T-helper 1 cell (primary cell): ENCODE measurements at places on chromosomes 1 and 21.
A peak's percentile ranks its signal among the peaks of the same experiment; 100 is the strongest.

DNA sequence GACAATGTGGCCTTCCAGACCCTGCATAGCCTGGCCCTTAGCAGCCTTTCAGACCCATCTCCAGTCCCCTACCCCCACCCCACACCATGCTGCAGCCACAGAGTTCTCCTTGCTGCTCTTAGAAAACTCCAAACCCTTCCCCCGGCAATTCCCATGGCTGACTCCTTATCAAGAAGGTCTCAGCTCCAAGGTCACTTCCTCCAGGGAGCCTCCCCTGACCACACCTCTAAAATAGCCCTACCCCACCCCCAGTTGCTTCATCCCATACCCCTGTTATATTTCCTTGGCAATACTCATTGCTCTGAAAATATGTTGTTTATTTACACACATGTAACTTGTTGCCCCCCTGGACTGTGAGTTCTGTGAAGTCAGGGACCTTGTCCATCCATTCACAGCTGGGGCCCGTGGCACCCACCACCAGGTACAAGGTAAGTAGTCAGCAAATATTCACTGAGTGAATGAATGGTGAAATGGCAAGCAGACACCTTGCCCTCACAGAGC, 4.3 kb upstream of the ADGRB2 start:
- no peak for DNase-seq

GRCh38 chr1:20029178-20029912, 40.6 kb upstream of the PLA2G5 start:
- DNase-seq: no peak

- no peak for DNase-seq
Observed at GRCh38 chr1:181141431-181141910, 53.0 kb downstream of the IER5 start.

DNA sequence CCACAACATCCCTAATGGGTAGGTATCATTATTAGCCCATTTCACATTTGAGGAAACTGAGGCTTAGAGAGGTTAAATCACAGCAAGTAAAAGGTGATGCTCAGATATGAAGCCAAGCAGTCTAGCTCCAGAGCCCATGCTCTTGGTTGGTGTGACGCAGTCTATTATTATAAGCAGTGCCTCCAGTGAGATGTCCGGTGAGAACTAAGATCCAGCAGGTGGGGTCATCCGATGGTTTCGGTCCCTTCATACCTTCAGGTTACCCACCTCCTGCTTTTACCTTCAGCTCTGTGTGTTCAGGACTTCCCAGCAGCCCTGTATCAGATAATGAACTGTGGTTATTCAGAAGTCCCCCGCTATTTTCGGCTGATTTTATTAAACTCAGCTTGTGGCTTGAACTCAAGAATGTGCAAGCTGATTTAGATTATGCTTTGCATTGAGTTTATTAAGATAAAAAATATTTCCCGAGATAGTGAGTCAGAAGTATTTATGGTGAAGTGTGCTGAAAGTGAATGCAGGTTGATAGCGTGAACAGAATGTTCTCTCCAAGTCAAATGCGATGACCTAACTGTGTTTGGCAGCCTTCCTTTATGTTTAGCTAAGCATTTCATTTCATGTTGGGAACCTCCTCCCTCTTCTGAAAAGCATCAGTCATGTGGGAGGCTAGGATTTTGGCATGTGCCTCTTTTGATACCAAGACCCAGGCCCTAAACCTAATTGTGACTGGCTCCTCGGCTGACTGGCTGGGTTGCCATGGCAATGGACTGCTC, 160.9 kb upstream of the UBE2U start:
- DNase-seq: no peak

DNA sequence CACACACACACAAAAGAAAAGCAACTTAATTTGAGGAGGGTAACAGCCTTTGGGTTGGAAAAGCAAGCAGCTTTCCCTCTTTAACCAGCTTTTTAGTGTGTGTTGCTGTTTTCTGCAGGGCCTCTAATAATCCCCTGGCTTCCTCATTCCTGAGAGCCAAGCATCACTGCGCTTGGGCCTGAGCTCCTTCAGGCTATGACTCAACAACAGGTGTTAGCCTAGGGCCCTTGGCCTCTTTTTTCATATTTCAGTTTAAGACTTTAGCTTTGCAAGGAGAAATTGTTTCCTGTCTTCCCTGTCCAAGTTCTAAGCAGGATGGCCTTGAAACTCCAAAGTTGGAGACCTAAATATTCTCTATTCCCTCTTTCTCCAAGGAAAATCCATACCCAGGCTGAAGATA, 26.2 kb upstream of the SNX27 start:
- DNase-seq: no peak

DNA sequence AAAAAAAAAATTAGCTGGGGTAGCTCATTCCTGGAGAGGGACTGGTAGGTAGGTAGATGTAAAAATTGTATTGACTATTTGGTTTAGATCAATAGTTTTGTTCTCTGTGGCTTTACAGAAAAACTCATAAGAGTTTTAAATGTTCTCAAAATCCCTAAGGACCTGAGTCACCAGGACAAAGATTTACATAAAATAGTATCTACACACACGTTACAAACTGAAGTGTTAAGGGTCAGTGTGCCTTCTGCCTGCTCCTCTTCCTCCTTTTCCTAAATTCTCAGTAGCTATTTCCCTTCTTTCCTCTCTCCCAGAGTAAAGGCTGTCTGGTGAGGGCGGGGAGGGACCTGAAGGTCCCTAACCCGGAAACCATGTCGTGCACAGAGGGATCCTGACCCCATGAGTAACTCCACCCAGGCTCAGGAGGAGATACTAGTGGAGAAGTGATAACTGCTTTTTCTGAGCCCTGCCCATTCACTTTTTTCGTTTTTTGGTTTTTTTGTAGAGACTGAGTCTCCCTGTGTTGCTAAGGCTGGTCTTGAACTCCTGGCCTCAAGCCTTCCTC, 8.1 kb downstream of the PLEKHM2 start:
- no peak for DNase-seq

- no peak for DNase-seq
Observed at GRCh38 chr1:235317168-235317567, 10.8 kb downstream of the ARID4B start.

DNA sequence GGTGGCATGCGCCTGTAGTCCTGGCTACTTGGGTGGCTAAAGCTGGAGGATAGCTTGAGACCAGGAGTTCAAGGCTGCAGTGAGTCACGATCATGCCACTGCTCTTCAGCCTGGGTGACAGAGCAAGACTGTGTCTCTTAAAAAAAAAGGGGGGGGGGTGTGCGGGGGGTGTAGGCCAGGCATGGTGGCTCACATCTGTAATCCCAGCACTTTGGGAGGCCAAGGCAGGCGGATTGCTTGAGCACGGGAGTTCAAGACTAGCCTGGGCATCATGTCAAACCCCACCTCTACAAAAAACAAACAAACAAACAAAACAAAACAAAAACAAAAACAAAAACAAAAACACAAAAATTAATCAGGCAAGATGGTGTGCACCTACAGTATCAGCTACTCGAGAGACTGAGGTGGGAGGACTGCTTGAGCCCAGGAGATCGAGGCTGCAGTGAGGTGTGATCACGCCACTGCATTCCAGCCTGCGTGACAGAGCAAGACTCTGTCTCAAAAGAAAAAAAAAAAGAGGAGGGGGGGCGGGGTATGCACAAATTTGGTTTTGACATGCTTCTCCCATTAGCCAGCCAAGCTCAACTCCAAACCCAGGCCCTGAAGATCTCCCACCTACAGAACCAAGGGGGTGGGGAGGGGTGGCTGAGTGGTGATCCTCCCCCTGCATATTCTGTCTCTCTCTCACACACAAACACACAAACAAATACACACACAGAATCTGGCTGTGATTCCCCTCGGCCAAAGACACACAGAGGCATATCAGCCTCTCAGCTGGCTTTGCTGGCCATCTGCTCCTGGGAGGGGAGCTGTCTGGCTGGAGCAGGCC, 3.1 kb downstream of the PTAFR start:
- no peak for DNase-seq

GRCh38 chr1:172661107-172661506, 2.2 kb downstream of the FASLG start:
- DNase-seq: no peak

- no peak for DNase-seq
Observed at GRCh38 chr1:111505641-111506119, 2.2 kb upstream of the ADORA3 start.

DNA sequence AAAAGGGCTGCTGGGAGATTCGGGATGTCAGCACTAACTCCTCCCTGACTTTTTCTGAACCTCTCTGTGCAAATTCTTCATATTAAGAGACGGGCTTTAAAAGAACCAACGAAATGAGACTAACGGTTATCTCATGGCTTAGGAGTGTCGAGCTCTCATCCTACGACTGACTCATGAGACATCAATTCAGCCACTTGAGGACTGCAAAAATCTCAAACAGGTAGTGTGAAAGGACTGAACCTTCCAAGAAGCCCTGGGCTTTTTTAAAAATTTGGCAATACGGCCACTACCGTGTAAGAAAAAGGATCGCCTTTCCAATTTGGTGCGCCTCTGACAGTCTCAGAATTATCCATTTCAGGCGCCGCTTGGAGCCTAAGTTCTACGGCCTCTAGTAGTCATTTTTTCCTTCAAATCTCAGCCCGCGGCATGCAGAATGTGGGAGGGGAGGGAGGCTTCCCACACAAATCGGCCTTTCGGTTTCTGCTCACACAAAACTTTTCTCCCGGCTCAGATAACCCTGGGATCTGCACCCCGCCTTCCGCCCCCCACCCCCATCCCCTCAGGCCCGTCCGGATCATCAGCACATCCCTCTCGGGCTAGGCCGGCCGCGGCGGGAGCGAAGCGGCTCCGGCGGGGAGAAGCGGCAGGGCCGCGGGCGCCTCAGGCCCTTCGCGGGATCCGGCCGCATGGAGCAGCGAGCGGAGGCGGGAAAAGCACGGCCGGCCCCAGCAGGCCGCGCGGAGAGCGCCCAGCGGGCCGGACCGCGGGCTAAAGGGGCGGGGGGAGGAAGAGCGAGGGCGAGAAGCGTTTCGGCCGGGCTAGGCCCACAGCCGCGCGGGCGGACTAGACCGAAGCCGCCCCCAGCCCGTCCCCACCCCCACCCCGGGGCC, 618 bp downstream of the HNRNPR start:
- peak; percentile 25 for DNase-seq

GRCh38 chr1:181105134-181106021, 16.9 kb downstream of the IER5 start:
- DNase-seq: peak; percentile 89

DNA sequence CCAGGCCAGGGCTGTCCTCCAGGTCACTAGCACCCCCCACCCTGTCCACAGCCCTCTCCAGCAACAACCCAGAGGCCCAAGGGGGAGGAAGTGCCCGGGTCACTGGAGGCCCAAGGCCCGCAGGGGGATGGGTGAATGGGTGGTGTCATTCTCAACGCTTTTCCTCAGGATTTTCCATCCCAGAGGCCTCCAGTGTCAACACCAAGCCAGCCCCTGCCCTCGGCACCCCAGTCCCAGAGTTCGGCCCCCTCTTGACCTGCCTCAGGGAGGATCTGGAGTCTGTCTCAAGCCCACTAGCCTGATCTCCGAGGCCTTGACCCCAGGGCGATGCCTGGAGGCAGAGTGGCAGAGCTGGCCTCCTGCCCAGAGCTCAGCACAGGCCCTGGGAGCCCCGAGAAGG, 5.1 kb downstream of the TMEM82 start:
- no peak for DNase-seq

DNA sequence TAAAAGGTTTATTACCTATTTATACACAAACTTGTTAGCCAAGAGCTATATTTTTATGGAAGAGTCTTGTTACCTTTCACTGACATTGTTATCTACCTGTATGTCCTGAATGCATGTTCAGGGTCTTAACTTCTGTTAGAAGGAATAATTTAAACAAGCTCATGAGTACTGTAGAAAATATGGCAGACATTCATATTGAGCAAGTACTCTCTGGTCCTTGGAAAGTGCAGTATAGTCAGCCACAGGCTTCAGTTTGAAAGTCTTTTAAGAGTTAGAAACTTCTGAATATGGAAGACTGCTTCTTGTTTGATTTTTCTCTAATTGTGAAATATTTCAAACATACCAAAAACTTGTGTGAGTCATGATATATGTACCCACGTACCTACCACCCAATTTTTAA, 16.6 kb downstream of the DIP2A start:
- no peak for DNase-seq

GRCh38 chr1:16053781-16054502, 10.4 kb downstream of the CLCNKB start:
- no peak for DNase-seq

- DNase-seq: no peak
Observed at GRCh38 chr1:32508761-32509160, 30.5 kb upstream of the ZBTB8A start.

DNA sequence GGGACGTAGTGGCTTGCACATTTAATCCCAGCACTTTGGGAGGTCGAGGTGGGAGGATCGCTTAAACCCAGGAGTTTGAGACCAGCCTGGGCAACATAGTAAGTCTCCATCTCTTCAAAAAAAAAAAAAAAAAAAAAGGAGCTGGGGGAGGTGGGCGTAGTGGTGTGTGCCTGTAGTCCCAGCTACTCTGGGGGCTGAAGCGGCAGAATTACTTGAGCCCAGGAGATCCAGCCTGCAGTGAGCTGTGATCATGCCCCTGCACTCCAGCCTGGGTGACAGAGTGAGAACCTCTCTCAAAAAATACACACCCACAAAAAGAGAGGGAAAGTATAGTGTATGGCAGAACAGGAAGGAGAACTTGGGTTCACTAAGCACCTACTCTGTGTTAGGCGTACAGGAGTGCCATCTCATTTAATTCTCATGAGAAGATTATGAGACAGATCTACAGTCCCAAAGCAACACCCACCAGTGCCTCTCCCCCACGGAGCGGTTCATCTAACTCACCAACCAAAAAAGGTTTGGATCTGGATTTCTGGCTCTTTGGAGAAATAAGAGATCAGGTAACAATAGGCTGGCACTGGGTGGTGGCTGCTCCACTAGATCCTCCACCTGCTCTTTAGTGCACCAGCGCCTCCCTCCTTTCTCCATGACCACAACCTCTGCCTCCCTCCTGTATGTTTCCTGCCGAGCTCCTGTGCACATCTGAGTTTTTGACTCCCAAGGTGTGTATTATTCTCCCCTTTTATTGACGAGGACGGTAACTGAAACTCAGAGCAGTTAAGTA, 1.4 kb upstream of the TRAF5 start:
- no peak for DNase-seq

GRCh38 chr1:39061951-39062350, 35.8 kb downstream of the NDUFS5 start:
- DNase-seq: no peak

- DNase-seq: peak; percentile 9
Observed at GRCh38 chr1:2229911-2230731, 2.0 kb downstream of the SKI start.

DNA sequence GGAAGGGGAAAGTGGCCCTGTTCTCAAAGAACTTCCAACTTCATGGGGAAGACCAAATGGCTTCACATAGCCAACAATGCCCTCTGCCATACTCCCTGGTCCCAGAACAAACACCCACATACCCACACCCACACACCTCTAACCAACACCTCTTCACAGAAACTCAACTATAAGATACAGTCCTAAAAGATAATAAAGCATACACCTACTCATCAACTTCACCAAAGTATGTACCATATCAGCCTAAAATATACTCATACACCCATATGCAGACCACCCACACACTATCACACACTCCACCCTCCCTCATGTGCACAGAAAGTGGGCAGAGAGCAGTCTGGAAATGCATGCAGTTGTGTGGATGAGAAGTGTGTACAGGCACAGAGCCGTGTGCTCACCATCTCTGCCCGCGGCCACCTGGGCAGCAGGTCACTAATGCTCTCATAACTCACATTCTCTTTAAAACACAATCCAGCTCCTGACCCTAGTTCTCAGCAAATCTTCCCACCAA, 27.7 kb downstream of the IQGAP3 start:
- no peak for DNase-seq

GRCh38 chr1:99240621-99241020, 23.7 kb upstream of the PLPPR4 start:
- no peak for DNase-seq
